Stimulated activated CD4-positive, alpha-beta T cell treated with anti-CD3 and anti-CD28 coated beads, TNF-alpha, amount 100 ng/mL, for 1 hour (primary cell): ENCODE measurements at places on chromosomes 2 and 18.

GRCh38 chr2:6089474-6089873 is 397.3 kb downstream of the SOX11 start:
- no peak for DNase-seq

DNA sequence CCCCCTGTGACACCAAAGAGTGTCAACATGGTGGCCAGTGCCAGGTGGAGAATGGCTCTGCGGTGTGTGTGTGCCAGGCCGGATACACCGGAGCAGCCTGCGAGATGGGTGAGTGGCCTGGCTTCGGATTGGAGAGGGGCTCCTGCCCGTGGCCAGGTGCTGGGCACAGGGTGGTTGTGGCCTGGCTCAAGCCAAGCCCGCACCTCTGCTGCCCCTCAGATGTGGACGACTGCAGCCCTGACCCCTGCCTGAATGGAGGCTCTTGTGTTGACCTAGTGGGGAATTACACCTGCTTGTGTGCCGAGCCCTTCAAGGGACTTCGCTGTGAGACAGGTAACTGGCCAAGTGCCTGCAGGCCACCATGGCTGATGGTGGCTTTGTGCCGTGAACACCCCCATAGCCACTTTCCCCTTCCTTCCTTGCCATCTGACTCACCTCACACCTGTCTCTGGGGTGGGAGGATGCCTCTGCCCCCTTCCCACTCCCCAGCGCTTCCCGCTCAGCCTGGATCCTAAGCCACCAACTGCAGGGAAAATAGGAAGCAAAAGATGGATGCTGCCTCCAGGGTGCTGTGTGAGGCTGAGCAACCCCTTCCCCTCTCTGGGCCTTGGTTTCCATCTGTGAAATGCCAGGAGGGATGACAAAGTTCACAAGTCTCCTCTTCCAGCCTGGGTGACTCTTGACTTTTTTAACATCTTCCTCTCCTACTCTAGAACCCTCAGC is 41.8 kb downstream of the SNED1 start:
- no peak for DNase-seq

DNA sequence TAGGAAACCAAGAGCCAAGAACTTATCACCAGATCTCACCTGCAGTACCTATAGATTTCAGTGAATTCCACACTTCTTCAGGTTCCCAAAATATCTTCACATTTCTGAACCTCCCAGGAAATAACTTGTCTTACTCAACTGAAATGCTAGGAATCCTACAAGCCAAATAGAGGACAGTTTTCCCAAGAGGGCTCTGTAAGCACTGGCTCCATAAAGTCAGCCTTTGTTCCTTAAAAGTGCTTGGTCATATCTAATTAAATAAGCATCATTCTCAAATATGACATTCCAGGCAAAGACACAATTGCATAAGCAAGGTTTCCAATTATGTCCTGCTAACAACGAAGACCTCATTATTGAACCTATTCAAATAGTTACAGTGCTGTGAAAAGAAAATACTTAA is 154.6 kb upstream of the MGAT5 start:
- DNase-seq = no peak

- DNase-seq = no peak
Measured at GRCh38 chr2:235492850-235493344, 946 bp upstream of the AGAP1 start.

- DNase-seq = no peak
Measured at GRCh38 chr18:26386002-26386401, 159.8 kb downstream of the TAF4B start.

- DNase-seq = no peak
Measured at GRCh38 chr2:241771286-241772062, 5.1 kb upstream of the GAL3ST2 start.

DNA sequence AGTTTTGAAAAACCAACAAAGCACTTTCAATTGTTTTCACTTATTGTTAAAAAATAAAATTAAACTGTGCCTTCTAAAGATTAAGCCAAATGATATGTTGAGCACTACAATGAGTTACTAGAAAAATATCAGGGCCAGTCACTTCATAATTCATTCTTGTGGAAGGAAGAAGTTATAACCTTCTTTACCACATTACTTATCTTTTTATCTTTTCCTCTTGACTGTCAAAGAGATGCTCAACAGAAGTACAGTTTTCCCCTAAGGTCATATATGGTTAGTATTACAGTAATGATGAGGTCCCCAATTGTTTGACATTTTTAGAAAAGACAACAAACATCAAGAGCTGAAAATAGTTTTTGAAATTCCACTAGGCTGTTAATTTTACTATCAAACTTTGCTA is 9.4 kb downstream of the PELI1 start:
- DNase-seq = no peak

DNA sequence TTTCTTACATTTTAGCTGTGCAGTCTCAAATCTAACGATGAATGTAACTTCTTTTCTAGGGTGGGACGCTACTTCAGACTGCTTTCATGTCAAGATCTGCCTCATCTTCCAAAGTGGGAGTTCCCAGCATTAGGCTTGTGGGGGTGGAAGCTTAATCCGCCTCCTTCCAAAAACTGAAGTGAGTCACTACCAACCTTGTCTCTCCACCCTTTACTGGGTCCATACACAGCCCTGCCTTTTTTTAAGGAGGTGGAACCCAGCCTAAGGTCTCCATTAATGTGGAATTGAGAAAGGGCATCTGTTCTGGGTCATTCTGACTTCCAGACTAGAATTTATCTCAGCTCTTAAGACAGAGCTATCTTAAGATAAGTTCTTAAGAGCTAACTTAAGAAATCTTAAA is 42.0 kb upstream of the NFE2L2 start:
- DNase-seq = no peak

- DNase-seq = no peak
Measured at GRCh38 chr2:54461261-54461660, 5.1 kb downstream of the SPTBN1 start.

DNA sequence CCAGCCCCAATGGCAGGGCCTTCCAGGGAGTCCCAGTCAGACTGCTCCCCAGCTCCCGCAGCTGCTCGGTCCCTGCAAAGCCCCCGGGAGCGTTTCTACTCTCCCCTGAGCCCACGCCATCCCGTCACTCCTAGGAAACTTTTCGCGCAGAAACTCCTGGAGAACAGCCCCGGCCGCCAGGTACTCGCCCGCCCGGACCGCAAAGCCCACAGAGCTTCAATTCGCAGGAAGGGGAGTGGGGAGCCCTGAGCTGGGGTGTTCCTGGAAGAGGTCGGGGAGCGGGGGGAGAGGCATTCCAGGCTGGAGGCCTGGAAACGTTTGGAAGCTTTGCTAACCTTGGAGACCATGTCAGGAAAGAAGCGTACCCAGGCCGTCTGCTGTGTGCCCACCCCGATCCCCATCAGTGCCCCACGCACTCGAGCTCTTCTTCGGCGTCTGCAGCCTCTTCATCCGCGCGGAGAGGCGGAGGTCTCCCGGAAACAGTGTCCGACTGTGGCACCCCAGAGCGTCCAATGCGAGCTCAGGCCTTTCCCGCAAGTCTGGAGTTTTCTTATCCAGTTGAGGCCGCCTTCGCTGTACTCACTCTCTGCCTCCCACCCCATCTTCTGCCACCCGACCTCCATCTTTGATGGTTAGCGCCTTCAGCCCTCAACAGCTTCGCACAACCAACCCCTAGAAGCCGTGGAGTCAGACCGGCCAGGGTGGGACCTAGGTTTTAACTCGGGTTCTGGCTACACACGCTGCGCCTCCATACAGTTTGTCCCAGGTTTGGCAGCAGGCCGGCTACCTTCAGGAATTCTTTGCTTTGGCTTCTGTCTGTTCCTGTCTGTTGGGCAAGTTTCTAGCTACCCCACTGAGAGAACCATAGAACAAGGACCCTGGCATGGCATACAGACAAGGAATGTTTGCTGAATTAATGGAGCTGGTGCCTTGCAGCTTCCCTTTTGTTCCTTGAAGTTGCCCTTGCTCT is 3.7 kb downstream of the PCGF1 start:
- no peak for DNase-seq

DNA sequence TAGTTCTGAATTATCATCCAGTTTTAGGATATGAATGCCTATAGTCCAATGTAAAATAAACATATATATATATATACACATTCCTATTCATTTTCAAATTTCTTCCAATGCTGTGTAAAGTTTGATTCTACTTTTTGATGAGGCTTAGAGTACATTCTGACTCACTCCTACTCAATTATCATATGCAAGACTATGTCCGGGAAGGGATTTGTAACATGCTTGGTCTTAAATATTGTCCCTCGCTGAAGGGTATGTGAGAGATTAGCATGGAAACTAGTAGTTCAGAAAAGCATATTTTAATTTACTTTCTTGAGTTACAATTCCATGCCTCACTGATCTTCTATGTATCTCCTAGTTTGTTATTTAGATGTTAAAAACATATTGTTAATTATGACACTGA is 377.7 kb upstream of the MAP2 start:
- no peak for DNase-seq

DNA sequence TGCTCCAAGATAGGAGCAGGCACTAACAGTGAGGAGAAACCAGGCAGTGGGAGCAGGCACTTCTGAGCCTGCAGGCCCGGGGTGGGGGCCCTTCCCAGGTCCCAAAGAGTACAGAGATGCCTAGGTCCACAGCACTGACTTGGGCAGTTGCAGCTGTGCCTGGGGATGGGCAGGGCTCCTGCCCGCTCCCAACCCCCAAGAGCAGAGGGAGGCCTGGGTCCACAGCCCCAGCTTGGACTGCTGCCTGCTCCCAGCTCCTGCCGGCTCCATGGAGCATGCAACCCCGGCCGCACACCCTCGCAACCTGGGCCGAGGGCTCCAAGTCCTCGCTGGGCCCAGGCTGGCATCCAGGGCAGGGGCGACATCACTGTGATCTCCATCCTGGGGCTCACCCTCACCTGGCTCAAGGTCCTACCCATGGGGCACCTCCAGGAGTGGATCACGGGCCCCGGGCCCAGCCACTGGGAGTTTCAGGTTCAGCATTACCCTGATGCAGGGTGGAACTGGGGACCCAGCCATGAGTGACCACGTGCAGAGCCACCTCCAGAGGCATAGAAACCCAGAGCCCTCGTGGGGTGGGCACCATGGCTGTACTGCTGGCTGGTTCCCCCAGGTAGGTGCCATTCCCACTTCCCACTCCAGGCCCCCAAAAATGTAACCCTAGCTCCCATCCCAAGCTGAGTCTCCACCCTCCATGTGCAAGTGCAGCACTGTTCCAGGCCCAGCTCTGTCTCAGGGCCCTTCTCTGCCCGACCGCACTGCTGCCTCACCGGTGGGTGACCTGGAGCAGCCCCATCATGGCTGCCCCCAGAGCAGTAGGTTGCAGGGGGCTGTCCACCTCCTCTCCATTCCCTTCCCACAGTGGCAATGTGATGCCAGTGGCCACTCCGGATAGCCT is 325.6 kb downstream of the NR4A2 start:
- no peak for DNase-seq

DNA sequence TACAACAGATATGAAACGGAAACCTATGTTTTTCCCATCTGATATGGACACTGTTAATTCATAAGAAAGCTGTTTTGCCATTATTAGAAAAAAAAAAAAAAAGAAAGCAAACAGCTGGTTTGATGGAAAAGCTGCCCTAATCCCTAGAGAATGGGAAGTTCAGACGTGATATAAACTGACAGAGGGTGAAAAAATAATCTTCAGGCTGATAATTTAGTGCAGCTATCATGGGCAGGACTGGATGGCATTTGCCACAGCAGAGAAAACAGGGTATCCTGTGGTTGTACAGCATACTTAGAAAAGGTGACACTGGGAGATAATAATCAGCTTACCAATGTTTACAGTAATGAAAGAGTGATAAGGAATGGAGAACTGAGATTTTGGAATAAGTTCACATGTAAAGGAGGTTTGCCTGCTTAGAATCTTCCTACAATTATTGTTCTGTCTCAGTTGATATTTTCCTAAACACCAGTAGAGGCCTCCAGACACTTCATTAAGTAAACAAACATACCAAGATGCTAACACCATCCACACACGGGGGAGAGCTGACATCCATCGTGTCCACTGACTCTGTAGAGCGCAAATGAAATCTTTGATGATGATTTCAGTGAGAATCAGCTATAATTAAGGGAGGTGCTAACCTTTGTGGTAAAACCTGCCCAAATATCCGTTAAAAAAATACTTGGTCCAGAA is 211.6 kb upstream of the MMADHC start:
- DNase-seq = no peak

- DNase-seq = no peak
Measured at GRCh38 chr2:207318181-207318628, 152.5 kb upstream of the KLF7 start.

DNA sequence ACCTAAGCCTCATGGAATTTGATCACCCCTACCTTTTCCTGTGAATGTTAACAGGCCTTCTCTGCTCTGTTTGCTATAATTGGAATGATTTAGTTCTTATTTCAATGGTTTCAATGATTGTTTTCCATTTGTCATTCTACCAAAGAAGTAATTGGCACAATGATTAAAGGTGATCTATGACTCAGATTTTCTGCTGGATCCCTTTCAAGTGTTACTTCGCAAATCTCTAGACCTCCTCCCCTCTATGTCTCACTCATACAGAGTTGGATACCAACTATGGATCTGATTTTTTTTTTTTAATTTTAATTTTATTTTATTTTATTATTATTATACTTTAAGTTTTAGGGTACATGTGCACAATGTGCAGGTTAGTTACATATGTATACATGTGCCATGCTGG is 29.6 kb upstream of the FAM117B start:
- no peak for DNase-seq

- DNase-seq = no peak
Measured at GRCh38 chr2:27154488-27154887, 5.7 kb downstream of the TCF23 start.

- no peak for DNase-seq
Measured at GRCh38 chr2:128799730-128800129, 481.1 kb upstream of the HS6ST1 start.

DNA sequence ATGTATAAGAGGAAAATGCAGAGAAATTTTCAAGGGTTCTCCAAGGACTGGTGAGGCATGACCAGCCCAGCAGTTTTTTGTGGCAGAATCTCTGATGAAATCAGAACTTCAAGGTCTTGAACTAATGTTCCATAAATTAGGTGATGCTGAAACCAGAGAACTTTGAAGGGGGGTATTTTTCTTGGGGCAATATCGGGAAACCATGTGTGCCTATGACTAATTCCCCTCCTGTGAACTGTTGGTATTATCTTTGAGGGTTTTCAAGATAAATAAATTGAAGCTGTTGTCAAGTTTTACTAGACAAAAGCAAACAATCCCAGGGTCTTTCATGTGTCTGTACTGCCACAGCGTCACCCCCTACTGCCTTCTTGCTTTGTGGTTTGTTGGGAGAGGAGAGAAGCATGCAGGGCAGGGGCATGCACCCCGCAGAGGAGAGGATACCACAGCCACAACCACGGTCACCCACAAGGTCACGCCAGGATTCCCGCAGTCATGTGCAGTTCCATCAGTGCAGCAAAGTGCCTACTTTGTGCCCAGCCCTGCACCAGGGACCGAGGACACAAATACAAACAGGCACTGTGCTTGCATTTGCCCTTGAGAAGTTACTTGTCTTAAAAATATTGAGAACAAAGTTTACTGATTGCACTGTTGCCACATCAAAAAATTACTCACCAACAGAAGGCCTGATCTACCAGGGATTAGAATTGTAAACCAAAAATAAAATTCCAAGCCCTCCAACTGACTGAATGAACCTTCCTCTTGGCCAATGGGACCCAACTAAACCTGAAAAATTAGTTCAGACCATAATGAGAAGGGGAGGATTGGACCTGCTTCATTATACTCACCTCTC is 413.3 kb upstream of the TRIB2 start:
- DNase-seq = no peak

GRCh38 chr2:240350696-240351087 is 84.8 kb upstream of the GPC1 start:
- no peak for DNase-seq

- DNase-seq = no peak
Measured at GRCh38 chr2:219368690-219369191, 19.0 kb downstream of the DNPEP start.
